ENCODE measurements at places on chromosomes 3 and 15.

DNA sequence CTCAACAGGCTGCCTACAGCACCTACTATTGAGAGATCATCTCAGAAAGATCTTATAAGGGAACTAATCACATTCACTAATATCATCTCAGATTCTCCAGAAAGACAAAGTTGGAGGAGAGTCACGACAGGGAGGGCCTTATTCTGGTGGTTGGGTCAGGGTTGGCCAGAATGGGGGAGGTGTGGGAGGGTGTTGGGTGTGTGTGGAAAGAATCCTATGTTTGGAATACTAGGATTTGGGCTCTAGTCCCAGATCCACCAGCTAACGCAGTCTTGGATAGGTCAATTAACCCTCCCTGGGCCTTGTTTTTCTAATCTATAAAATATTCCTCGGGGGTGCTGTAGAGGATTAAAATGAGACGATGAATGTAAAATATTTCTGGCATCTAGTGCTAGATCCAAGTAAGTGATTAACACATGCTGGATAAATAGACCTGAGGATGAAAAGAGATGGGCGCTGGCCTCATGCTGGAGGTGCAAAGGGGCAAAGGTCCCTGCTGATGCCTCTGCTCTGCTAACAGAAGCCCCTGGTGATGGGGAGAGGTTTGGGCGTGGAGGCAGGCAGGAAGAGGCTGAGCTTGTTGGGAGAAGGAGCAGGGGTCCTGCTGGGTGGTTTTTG lies 67.6 kb upstream of the ETV5 start:
- no peak for DNase-seq

- no peak for DNase-seq
Observed at GRCh38 chr3:71784914-71785531, at the start of gene PROK2. PROK2 (minus strand) TSS chr3:71785148; CDS start chr3:71785052, 96 bp downstream.

DNA sequence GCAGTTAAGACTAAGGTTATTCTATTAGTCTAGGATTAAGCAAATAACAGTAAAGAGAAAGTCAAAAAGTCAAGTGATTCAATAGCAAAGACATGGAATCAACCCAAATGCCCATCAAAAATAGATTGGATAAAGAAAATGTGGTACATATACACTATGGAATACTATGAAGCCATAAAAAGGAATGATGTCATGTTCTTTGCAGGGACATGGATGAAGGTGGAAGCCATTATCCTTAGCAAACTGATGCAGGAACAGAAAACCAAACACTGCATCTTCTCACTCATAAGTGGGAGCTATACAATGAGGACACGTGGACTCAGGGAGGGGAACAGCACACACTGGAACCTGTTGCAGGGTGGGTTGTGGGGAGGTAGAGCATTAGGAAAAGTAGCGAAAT lies 29.0 kb downstream of the UNC13C start:
- no peak for DNase-seq

DNA sequence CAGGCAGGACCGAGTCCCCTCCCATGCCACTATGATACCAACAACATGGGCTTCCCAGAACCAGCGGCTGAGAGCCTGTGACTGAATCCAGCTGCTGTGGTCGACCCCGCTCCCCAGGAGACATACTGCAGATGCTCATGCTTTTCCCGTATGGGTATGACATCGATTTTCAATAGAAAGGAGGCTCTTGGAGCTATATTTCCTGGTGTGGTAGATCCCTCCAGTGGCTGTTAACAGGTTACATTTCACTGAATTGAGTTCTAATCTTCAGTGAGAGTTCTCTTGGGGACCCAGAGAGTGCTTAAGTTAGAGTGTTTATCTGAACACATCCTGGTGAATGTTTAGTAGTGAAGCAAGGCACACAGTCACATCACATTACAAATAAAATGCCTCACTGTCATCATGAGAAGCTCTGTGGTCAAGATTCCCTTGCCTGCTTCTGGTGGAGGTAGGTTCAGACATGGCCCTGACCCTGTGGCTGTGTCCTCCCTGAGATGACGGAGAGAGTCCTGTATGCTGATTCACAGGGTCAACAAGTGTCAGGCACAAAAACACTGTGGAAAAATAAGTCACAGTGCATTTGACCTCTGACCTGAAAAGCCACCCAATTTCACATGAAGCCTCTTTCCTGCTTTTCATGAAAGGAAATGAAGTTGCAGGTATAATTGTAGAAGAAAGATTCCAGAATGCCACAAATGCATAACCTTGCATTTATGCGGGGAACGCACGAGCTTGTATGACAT lies 110.9 kb downstream of the GABRG3 start:
- no peak for DNase-seq

DNA sequence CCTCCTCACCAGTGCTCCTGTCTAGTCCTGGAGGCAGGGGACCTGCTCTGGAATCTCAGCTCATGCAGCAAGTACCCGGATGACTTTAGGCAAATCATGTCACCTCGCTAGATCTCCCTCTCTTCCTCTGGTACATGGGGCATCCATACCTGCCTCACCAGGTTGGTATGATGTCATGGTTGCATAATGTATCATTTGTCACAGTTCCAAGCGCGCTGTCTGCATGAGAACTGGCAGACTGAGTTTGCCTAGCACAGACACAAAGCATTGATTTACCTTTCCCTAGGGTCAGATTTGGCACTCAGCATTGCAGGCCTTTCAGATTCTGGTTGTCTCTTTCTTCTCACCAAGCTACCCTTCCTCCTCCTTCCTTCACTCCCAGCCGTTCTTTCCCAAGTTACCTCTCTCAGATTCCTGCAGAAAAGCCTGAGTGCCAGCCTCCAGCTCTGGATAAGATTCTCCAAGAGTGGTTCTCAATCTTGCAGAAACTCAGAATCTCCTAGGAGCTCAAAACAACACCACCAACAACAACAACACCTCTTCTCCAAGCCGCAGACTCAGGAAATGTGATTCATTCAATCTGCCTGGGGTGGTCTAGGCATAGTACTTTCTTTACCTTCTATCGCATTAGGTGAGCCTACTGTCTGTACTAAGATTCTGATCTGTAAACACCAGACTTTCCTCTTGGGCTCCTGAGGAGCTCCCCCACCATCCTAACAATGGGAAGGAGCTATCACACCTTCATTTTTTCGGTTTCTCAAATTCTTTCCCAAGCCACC lies 29.5 kb downstream of the FAM43A start:
- DNase-seq: no peak

- no peak for DNase-seq
Observed at GRCh38 chr3:59186725-59187124, 136.9 kb upstream of the CFAP20DC start.

DNA sequence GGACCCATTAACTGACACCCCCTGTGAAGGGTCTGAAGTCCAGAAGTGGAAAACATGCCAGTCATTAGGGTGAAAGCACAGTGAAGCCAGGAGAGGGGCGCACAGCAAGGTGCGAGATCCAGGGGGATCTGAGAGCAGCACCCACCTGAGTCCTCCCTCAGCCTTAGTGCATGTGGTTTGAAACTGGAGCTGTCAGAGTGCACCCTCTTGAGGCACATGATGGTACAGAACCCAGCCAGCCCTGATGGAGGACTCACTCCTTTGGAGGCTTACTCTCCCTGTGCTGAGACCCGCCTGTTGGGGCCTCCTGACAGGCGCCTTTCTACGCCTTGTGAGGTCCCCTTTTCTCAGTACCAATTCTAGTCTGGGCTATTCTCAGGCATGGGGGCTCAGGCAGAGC lies 77.8 kb downstream of the IL20RB start:
- DNase-seq: no peak

Measured in gastrocnemius medialis (tissue), 4 donors.